Activated T-cell treated with anti-CD3 and anti-CD28 coated beads, Interleukin-2, amount 50 U/mL, for 48 hours (primary cell): ENCODE measurements at places on chromosomes 16 and 17.

- DNase-seq, result peak; percentile 96
Observed at GRCh38 chr16:30407102-30407803, at the start of gene ZNF771. TSS of gene ZNF771 (plus strand) at chr16:30407606. CDS start at chr16:30408054, 448 bp downstream.

DNA sequence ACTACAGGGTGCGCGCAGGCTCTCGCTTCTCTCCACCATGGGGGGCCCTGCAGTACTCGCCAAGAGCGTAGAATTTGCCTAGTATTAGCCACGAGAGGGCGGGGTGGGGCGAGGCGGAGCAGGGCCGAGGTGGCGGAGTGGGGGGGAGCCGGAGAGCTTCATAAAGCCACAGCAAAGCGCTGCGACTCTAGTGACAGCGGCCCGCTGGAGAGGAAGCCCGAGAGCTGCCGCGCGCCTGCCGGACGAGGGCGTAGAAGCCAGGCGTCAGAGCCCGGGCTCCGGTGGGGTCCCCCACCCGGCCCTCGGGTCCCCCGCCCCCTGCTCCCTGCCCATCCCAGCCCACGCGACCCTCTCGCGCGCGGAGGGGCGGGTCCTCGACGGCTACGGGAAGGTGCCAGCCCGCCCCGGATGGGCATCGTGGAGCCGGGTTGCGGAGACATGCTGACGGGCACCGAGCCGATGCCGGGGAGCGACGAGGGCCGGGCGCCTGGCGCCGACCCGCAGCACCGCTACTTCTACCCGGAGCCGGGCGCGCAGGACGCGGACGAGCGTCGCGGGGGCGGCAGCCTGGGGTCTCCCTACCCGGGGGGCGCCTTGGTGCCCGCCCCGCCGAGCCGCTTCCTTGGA lies at the start of gene TBX21:
TSS of gene TBX21 (plus strand) at position 190 of the 627 bp plus-strand sequence. CDS start at position 409, 219 bp downstream.
- peak; percentile 93 for DNase-seq

DNA sequence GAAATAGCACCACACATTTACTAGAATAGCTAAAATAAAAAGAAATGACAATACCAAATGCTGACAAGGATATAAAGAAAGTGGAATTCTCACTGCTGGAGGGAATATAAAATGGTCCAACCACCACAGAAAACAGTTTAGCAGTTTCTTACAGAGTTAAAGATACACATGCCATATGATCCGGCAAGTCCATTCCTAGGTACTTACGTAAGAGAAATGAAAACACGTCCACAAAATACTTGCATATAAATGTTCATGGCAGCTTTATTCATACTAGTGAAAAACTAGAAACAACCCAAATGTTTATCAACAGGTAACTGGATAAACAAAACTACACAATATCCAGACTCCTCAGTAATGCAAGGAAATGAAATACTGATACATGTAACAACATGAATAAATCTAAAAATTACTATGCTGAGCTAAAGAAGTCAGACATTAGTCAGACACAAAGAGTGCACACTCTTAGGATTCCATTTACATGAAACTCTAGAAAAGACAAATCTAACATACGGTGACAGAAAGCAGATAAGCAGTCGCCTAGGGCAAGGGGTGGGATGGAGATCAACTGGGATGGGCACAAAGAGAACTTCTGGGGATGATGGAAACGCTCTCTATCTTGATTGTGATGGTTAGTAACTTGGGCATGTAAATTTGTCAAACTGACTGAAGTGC lies 76.4 kb downstream of the SMG6 start:
- DNase-seq, result no peak

- DNase-seq, result peak; percentile 78
Observed at GRCh38 chr16:19223235-19224170, 55.5 kb downstream of the SYT17 start.
